Kidney (tissue), 22 donors: ENCODE measurements at places on chromosomes 4 and X. TPM values are rescaled to one million over a fixed set of nuclear protein-coding genes. Genes with fewer than 3 reads are reported as not detected.

DNA sequence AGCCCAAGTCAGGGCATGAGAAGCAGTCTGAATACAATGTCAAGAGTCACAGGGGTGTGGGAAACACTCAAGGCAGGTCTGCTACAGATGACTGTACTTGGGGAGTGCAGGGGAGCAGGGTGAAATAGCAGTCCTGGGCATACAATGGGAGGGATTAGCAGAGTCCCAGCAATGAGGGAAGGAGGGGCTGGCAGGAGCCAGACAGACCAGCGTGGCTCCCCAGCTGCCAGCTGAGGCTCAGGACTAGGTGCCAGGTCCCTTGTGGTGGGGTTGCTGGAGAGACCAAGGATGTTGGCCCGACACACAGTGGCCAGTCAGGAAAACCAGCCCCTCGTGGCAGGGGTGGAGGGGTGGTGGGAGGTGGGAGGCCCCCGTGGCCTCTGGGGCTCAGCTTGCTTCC is 86.6 kb downstream of the RTL5 start:
- no peak for DNase-seq

- DNase-seq: no peak
Observed at GRCh38 chr4:122671919-122672490, 51.1 kb upstream of the IL21 start.

DNA sequence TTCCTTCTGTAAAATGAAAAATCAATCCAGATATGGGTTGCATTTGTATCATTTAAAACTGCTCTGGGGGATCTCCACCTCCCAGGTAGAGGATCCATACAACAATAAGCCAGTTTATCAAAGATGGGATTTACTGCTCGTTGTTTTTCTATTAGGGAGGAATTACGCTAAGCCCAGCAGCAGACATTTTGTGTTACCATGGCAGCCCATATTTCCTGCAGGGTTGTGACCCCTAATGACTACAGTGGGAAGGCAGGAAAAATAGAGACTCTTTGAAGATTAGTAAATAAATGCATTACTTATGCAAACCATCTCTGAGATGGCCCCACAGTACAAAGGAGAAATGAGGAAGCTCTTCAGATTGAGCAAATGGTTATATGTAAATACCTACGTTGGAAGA is 253.4 kb upstream of the GPR101 start:
- no peak for DNase-seq

DNA sequence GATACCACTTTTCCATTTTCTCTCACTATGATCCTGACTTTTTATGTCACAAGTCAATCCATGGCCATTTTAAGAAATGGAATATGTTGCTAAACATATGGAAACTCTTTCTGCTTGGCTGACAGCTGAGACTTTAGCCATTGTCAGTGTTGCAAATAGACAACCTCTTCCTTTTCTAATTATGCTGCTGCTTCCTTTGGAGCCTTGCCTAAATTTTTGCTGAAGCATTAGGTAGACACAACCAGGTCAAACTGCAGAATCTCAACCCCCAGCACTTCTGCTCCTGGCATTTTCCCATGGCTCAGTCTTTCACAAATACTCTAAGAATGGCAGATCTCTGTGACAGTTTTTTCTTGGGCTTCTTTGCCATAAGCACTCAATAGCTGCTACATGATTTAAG is 543.3 kb downstream of the GRID2 start:
- no peak for DNase-seq

- no peak for DNase-seq
Observed at GRCh38 chrX:106780264-106780663, 22.2 kb upstream of the TBC1D8B start.

- DNase-seq: no peak
Observed at GRCh38 chrX:10121787-10122186, 35.0 kb upstream of the CLCN4 start.

DNA sequence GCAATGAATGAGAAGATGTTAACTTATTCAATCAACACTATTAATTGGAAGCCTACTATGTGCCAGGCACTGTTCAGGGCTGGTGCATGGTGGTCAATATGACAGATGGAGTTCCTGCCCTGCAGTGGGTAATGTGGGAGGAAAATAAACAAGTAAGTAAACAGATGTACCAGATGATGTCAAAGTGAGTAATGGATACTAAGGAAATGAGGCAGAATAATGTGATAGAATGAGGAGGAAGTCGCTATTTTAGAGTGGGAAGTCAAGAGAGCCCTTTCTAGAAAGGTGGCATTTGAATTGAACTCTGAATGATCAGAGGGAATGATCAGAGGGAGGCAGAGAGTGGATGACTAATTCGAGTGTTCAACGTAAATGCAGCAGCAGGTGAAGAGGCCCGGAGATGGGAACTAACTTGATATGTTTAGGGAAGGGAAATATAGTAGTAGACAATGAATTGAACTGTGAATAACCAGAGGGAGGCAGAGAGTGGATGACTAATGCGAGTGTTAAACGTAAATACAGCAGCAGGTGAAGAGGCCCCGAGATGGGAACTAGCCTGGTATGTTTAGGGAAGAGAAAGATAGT is 48.3 kb downstream of the HMGB3 start:
- DNase-seq: no peak

DNA sequence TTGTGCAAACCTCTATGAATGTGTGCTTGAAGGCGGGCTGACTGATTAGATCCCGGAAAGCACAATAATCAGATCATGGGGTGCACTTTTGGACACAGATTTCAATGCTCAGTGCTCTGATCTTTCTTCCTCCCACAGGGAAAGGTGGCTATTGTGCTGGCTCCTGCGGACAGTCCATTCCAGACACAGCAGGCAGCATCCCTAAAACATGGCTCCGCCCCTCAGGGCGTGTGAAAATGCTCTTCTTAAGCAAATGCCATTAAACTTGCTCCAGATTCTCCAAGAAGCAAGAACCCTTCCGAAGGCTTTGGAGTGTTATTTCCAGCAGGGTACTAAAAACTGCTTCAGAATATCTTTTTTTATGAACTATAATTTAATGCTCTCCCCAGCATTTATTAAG is 100.0 kb downstream of the SLC2A9 start:
- DNase-seq: no peak

GRCh38 chr4:98289375-98289774 is 28.2 kb downstream of the RAP1GDS1 start:
- DNase-seq: no peak

DNA sequence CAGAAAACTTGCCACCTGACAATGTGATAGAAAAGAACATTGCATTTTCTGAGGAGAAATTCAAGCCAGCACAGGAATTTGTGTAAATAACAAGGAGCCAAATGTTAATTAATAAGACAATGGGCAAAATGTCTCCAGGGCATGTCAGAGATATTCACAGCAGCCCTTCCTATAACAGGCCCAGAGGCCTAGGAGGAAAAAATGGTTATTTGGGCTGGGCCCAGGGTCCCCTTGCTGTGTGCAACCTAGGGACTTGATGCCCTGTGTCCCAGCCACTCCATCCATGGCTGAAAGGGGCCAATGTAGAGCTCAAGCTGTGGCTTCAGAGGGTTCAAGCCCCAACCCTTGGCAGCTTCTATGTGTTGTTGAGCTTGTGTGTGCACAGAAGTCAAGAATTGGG is 55.5 kb upstream of the GABRG1 start:
- DNase-seq: no peak

GRCh38 chrX:111521169-111521568 is 9.7 kb downstream of the SERTM2 start:
- DNase-seq: no peak

DNA sequence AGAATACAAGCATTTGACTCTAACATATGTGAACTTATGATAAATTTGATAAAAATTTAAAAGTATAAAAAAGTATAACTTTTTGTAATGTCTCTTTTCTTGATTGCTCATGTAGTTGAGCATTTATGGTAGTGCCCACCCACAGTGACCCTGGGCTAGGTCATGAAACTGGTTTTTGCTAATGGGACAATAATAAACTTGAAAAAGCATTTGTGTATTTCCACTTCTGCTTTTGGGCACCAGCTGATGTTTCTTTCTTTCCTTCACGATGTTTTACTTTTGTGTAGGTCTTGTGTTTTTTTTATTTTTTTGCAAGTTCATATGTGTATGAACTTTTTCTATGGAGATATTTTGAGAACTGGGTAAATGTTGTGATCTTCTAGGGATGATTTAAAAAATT is 313.1 kb downstream of the CBLL2 start:
- no peak for DNase-seq

SPANXB1 gene
- not detected for total RNA-seq

NLGN3 gene
- total RNA-seq: 0.82 TPM

NSG1 gene
- 9.5 TPM for total RNA-seq
